NCI-H2227 treated with DMSO at 0.1 percent for 48 hours (cell line): ENCODE measurements at places on chromosomes 7 and 10.

GRCh38 chr10:1114719-1115606, 58.8 kb downstream of the WDR37 start:
- no peak for DNase-seq

DNA sequence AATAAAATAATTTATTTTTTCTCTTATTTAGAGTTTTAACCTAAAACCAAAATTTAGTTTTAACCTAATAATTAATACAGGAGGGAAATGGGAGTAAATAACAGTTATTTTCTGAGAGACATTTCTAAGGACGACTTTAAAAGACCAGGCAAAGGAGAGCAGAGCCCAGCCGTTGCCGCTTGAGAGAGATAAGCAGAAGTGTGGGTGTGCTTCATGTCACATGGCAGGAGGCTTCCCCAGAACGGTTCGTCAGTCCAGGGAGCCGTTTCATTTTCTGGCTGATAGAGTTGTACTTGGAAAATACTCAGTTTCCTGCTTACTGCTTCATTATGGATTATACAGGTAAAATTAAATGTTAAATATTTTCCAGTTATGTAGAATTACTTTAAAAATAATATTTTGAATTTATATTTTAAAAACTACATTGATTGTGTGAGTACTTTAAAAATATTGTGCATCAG, 61.4 kb downstream of the ST7 start:
- DNase-seq: peak; percentile 52

- no peak for DNase-seq
Measured at GRCh38 chr10:26372513-26373354, 65.4 kb upstream of the APBB1IP start.

GRCh38 chr10:44060221-44060620, 324.7 kb downstream of the CXCL12 start:
- no peak for DNase-seq

GRCh38 chr10:132817701-132818211, 31.8 kb upstream of the NKX6-2 start:
- DNase-seq: no peak

DNA sequence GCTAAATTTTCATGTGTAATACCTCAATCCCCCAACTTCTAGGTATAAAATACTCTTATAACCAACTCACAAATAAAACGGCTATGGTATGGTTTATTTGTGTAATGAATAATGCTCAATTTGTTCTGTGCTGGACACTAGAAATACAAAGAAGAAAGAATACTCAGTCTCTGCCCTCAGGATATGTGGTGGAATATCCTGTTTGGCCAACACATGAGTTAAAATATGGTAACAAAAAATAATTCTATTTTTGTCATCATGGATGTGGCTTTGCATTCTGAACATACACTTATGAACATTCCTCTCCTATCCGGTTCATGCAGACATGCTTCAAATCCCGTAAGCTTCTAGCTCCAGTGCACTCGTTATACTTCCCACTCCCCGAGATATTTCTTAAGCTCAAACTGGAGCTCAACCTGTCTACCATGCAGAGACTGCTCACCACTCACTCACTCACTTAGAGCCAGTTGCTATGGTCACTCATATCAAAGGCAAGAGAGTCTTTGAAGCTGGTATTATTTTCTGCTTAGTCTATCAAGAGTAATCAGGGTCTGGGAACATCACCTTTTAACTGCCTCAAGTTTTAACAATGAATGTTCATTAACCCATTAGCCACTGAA, 53.8 kb upstream of the SLC16A12 start:
- no peak for DNase-seq

DNA sequence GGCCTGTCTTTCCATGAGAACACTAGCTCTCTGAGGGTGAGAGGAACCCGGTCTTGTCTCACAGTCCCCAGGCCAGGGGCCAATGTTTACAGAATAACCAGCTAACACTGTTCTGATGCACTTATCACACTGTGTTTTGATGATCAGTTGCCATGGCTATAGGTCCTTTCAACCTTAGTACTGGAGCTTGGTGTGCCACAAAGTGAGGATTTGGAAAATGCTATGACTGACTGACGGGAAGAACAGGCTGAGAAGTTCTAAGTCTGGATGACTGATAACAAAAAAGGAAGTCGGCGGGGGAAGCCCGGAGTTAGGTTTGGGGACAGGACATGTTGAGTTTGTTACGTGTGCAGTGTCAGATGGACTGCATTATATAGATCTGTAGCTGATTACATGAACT, 141.8 kb downstream of the CTTNBP2 start:
- DNase-seq: no peak

DNA sequence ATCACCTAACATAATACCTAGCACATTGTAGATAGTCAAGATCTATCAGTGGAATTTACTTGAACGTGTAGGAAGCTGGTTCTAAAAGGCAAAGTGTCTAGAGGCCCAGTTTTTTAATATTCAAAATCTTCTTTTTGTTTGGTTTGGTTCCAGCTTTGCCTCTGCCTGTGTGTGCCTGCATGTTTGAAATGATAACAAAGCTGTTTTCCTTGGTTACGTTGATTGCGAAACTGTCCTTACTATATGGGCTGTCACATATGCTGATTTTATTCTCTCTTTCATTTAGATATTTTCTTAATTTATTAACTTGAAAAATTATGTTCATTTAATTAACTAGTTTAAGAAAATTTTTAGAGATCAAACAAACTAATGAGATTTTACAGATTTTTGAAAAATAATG, 237.3 kb downstream of the SEMA3A start:
- DNase-seq: no peak

DNA sequence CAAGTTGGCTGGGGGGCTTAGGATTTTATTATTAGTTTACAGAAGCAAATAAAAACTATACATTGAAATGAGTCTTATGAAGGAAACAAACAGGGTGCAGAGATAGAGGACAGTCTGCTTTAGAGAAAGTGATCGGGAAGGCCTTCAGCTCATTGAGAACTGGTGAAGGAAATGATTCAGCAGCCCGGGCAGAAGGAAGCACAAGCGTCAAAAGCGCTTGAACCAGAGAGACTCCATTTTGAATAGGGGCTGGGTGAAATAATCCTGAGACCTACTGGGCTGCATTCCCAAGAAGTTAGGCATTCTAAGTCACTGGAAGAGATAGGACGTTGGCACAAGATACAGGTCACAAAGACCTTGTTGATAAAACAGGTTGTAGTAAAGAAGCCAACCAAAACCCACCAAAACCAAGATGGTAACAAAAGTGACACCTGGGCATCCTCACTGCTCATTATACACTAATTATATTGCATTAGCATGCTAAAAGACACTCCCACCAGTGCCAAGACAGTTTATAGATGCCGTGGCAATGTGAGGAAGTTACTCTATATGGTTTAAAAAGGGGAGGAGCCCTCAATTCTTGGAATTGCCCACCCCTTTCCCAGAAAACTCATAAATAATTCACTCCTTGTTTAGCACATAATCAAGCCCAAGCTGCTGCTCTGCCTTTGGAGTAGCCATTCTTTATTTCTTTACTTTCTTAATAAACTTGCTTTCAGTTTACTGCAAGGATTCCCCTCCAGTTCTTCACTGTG, 83.1 kb upstream of the MPP7 start:
- no peak for DNase-seq

- DNase-seq: no peak
Measured at GRCh38 chr7:96968981-96969380, 36.4 kb upstream of the DLX6 start.

- DNase-seq: peak; percentile 94
Measured at GRCh38 chr7:5423976-5424748, 528 bp upstream of the TNRC18 start.

DNA sequence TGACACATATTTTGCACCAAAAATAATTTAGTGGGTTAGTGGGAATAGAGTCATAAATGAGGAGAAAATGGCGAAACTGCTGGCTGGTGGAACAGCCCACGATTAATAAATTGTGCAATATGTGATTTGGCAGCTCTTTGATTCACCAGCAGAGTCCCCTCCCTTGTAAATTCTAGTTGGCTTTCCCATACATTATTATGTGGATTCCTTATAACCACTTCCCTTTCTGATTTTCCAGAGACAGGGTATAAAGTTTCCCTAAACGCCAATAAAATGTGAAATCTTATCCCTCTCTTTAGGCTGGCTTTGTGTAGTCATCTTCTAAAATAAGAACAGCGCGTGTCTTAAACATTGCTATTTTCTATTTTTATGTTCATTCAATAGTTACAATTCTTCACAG, 149.4 kb upstream of the FERD3L start:
- DNase-seq: no peak

- DNase-seq: no peak
Measured at GRCh38 chr10:70729763-70730357, 55.3 kb downstream of the TBATA start.

DNA sequence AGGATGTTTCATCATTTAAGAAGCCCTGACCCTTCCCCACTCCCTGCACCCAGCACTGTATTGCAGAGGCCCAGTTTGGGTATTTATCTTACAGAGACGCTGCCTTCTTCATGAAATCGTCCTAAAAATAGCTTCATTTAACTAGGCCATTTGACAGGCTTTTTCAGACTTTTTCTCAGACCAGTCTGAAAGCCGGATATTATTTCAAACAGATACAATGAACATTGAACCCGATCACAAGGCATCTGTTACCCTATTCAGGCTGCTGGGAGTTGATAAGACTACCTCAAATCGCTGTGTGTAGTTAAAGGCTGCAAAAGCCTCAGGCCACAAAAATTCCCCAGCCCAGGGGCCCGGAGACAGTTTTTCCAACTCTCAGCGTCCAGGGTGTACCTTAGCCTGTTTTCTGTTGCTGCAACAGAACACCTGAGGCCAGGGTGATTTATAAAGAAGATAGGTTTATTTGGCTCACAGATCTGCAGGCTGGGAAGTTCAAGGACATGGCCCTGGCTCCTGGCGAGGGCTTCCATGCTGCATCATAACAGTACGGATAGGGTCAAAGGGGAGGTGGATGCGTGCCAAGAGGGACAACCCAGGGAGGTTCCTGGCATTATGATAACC, 130.7 kb upstream of the SH2B2 start:
- DNase-seq: no peak

DNA sequence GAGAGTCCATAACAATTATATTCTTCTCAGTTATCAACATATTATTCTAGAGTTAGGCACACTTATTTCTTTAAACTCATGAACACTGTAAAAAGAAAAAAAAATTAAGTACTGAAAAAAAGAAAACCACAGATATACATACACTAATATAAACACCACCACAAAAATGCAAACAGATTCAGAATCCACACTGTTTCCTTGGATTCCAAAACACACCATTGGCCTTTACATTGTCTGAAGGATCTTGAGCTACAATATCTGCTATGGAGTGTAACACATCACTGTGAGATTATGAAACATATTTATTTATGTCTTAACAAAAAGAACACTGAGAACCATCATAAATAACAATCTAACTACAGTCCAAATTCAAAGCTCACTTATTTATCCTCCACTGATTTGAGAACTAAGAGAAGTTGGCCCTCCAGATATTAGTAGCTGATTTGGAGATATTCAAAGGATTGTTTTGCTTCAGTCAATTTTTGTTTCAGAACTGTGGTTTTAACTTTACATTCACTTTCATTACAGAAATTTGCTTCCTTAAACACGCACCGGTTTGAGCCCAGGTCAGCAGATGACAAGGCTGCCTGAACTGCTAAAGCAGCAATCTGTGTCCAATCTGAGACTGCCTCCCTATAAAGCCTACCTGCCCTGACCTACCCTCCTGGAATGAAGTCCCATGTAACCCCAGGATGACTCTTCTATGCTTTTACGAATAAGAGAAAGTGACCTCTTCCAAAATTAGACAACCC, 47.0 kb upstream of the CDK1 start:
- DNase-seq: no peak

GRCh38 chr7:47211519-47211973, 370.4 kb downstream of the TNS3 start:
- DNase-seq: no peak

GRCh38 chr7:4882169-4883032, 1.1 kb downstream of the RADIL start:
- DNase-seq: peak; percentile 5

DNA sequence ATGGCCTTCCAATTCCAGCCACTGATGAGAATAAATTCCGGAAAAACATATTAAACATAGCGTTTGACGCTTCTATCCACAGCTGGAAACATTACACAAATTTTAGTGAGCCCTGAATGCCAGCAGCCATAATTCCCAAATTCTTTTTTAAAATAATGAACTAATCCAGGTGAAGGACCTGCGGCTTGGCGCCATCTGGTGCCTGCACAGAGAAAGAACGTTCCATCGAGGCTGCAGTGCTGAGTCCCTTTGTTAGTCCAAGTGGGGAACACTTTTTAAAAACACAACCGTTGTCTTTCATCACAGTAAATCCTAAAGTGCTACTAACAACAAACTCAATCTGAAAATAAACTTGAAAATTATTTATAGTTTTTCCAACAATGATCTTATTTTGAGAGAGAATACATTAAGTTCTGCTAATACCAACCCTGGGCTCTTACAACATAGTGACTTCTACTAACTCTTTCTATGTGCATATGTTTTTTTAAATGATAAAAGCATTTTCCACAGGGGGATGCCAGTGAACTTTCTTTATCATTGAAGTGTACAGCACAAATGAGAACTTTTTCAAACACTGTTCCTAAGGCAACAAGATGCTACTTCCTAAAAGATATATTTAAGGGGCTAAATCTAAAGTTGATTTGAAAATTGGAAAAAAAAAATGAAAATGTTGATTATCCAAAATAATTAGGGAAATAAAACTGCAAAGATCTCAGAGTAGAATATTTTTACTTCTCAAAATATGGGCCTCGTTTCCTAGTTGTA, 166.9 kb upstream of the RNF32 start:
- DNase-seq: no peak

DNA sequence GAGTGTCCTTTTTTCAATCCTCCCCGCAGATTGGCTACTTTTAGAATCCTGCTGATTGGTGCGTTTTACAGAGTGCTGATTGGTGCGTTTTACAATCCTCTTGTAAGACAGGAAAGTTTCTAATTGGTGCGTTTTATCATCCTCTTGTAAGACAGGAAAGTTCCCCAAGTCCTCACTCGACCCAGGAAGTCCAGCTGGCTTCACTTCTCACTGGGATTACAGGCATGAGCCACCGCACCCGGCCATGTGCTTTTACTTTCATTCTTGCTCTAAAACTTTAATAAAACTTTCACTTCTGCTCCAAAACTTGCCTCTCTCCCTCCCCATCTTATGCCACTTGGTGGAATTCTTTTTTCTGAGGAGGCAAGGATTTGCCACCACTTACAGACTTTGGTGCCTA, 17.0 kb upstream of the WAPL start:
- DNase-seq: no peak
